NCI-H2081 (cell line): ENCODE measurements at places on chromosomes 1 and 21.

GRCh38 chr1:3345792-3346191 is 108.7 kb upstream of the ARHGEF16 start:
- DNase-seq = no peak

DNA sequence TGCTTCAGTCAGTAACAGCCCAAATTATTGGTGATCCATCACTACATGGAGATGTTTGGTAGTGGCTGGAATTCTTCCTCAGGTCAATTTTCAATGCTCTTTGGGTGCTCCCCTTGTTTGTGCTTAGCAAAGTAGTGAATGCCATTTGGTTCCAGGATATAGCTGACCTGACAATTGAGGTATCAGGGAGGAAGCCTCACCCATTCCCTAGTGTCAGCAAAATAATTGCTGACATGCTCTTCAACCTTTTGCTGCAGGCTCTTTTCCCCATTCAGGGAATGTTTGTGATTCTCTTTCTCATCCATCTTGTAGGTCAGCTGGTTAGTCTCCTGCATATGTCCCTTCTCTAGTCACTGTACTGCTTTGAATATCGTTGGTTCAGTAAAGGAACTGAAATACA is 7.1 kb upstream of the OR10K1 start:
- DNase-seq = no peak

- no peak for DNase-seq
These were observed 143.7 kb downstream of the NEK7 start for GRCh38 chr1:198300451-198300850.

GRCh38 chr1:151976015-151976343 is 17.7 kb downstream of the S100A10 start:
- DNase-seq = no peak

- DNase-seq = peak; percentile 69
These were observed 996 bp upstream of the TMEM51 start for GRCh38 chr1:15152318-15153183.

- peak; percentile 59 for DNase-seq
These were observed 587 bp downstream of the NKAIN1 start for GRCh38 chr1:31238986-31239613.

DNA sequence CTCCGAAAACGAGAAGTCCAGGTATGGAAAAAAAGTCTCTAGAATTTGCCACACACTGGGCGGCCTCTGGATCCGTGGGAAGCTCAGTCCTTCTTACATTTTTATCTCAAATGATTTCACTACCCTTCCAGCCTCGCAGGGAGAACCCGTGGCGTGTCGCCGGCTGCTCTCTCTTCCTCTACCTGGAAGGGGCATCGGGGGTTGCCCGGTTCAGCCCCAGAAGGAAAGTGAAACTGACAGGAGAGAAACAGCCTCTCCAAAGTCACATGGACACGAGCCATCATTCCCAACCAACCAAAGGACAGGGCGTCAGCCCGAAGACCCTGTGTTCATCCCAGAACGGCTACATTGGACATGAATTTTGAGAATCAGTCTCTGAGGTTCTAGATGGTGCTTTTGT is 182.5 kb downstream of the ADSS2 start:
- DNase-seq = no peak

GRCh38 chr1:213260311-213261075 is 209.5 kb downstream of the RPS6KC1 start:
- no peak for DNase-seq

- no peak for DNase-seq
These were observed 49.4 kb downstream of the NFIA start for GRCh38 chr1:61131716-61132115.

DNA sequence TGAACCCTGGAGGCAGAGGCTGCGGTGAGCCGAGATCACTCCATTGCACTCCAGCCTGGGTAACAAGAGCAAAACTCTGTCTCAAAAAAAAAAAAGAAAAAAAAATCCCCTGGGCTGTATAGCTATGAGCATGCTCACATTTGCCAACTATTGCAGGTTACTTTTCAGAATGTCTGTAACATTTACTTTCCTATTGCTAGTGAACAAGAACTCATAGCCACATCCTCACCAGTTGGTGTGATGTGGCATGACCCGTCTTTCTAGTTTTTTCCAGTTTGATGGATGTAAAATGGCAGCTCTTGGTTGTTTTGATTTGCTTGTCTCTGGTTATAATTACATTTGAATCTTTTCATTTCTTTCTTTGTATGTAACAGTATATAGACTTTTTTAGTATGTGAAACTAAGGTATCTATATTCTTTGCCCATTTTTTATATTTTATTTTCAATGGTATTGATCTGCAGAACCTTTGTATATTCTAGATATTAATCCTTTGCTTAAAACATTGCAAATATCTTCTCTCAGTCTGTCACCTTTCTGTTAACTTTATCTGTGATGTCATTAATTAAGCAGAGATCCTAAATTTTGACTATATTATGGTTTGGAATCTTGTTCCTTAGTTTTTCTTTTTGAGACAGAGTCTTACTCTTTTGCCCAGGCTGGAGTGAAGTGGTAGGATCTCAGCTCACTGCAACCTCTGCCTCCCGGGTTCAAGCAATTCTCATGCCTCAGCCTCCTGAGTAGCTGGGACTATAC is 11.6 kb downstream of the MED18 start:
- no peak for DNase-seq

DNA sequence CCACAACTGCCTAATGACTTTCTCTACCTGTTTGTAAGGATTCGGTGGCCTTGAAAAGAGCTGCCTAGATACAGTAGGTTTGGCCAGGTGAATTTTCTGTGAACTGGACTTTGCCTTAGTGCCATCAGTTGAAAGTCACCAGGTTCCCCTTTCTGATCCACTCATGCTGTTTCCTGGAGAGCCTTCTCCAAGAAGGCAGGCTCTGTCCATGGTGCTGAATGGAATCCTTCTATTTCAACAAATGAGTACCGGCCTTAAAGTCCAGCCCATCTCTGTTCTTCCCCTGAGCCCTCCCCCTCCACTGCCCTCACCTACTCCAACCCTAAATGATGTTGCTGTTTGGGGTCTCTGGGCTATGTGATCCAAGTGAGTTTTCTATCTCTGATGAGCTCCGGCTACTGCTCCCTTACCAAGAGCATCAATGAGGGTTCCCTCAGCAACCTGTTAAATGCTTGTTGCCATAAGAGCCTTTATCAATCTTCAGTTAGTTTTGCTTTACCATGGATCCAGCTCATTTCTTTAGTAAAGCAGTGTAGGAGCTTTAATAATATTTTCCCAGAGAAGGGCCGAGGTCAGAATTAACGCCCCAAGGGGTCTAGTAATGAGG is 500.4 kb downstream of the PTPRU start:
- no peak for DNase-seq

DNA sequence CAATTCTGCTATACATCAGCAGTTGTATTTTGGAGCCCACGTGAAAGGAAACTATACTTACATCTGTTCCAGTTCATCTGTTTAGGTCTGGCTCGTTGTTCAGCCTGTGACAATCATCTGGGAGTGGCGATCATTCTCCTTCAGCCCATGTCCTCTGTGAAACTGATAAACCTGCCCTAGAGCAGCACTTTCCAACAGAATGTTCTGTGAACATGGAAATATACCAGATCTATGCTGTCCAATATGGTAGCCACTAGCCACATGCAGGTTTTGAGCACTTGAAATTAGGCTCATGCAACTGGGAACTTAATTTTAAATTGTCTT is 24.5 kb upstream of the COQ8A start:
- DNase-seq = no peak
